ENCODE measurements at places on chromosomes 1 and 21. TPM values are rescaled to one million over a fixed set of nuclear protein-coding genes. Genes with fewer than 3 reads are reported as not detected.

DNA sequence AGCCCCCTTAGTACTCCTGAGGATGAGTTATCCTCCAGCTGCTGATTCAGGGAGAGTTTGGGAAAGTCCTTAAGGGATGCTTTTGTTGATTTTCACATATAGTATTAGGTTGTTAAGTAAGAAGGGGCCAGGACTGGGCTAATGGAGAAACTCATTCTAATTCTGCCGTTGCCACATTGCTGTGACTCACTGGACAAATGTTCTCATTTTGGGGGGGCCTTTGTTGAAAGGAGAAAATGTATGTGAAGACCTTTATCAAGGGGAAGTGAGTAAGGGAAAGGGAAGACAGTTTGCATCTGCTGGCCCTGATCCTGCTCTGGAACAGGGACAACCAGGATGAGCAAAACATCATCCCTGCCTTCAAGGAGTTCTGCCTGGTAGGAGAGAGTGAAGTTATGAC lies 123.2 kb upstream of the FGGY start:
- no peak for DNase-seq

- no peak for DNase-seq
Measured at GRCh38 chr1:40711465-40712404, 20.2 kb downstream of the NFYC start.

DNA sequence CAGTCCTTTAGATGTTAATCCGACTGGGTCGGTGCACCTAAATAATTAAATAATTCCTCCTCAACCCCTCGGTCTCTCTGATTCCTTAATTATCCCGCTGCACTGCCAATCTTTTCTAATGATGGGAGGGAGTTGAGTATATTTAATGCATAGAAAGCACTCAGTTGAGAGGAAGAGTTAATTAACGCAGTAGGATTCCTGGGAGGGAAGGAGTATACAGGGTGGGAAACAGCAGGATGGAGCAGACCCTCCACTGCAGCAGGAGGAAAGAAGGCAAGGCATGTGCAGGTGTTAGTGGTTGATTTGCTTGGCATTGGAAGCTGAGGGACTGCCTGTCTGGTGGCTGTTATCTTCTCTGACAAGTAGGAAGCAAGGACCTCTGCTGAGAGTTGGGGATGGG lies 9.9 kb upstream of the REN start:
- no peak for DNase-seq

DNA sequence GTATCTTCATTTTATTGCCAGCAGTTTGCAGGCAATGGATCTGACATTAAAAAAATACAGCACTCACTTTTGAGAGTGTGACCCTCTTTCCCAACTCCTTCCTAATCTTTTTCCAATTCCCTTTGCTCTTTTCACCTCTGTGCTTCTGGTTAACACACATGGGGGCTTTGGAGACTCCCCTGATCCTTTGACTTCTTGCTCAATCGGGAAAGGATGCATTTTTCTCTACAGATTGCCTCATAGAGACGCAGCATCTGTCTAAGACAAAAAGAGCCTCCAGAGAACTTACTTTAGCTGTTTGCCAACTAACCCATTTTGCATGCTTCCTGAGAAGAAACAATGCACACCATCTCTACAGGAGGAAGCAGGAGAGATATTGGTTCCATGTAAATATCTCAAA lies 378.3 kb downstream of the PBX1 start:
- DNase-seq = no peak

DNA sequence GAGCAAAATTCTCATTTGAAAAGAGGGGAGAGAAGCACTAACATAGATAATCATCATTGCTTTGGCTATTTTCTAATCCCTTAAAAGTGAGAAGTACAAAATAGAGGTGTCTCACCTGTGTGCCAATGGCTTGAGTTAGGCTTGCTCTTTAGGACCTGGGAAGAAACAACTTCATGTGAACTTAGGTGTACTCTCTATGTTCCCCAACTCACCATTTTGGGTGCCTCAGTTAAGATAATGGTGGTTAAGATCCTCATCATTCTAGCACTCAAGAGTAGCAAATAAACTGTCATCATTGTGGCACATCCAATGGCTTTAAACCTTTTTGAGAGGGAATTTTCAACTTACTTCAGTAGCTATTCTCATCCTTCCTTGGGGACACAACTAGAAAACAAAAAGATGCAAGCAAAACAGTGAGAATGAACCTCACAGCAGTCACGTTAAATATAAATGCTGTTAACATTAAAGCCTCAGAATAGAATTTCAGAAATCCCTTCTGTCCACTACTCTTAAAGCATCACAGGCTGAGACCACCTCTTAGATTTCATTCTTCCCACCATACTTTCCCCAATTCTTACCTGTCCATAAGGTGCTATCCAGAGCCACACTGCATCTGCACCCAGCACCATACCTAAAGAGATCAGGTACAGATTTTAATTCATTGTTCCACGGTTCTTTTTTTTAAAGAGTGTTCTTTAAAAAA lies 1.2 kb downstream of the GAS5 start:
- DNase-seq = no peak

DNA sequence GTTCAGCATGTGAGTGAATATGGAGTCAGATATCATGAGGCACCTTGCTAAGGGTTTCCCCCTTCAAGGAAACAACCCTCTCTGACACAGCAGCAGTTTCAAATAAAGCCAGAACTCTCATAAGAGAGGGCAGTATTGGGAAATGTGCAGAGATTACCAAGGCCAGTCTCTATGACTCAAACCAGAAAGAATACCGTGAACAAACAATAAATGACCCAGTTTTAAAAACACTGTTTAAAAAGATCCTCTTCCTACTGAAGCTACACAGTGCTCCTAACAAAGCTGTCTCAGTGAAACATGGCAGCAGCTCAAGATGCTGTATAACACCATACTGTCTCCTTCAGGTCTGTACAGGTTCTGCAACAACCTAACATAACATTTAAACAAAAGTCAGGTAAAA lies 102.6 kb downstream of the KIAA0319L start:
- DNase-seq = no peak

DNA sequence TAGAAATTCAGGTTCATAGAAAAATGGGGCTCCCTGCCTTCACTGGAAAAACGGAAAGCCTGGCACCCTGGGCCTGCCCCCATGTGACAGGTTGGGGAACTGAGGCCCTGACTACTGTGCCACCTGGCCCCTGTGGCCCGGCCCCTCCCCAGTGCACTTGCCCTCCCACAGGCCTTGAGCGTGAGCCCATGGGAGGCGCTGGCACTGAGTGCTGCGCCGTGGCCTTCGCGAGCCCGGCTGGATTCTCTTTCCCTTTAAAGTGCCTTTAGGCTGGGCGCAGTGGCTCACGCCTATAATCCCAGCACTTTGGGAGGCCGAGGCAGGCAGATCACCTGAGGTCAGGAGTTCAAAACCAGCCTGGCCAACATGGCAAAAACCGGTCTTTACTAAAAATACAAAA lies 45.7 kb downstream of the SLC37A1 start:
- no peak for DNase-seq

GRCh38 chr1:216113181-216113580 lies 310.1 kb downstream of the USH2A start:
- DNase-seq = no peak

GRCh38 chr1:6998267-6998666 lies 213.0 kb downstream of the CAMTA1 start:
- DNase-seq = no peak

DNA sequence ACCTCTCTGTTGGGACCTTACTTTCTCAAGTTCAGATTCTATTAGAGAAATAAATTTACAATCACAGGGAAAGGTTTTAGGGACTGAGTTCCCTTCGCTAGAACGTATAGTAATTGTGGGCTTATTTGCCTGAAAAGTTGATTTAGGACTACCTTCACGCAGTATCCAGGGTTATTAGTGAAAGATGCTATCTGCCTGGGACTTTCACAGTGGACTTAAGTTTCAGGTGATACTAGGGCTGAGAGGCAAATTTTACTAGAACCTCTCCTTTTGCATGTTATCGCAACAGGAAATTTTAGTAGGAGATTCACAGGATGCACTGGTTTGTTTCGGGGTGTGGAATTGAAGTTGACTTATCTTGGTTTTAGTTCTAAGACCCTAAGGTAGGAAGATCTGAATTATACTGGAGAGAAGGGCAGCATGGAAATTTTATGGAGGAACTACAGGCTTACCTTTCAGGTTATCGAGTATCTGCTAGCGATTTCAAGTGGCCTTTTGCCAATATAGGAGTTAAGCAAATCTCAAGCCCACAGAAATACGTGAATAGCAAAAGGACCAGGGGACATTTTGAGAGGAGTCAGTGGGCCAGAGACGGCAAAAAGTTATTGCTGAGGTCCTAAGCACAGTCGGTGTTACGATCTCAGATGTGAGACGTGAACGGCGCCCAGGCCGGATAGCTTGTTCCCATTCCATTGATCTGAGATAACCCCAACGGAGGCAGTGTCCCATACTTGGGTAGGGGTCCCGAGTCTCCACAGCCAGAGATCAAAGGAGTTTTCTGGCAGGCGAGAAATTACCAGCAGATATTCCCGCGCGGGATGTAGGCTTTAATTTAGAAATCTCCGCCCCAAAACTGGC lies 723 bp upstream of the GNAI3 start:
- DNase-seq = no peak

GRCh38 chr1:28966617-28967016 lies 52.2 kb downstream of the EPB41 start:
- no peak for DNase-seq

DNA sequence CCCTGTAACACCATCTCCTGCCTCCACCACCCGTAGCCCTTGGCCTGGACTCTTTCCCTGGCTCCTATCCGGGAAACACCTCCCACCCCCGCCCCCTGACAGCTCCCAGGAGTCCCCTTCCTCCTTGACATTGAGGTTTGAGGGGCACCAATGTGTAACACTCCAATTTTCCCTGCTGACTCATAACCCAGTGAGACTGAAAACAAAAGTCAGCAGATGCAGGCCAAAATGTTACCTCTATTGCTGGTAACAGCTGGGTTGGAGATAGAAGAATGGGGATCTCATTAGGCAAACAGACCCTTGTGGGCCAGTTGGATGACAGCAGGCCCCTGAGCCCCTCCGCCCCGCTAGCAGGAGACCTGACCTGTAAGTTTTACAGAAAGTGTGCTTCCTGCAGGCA lies 237.2 kb downstream of the KAZN start:
- no peak for DNase-seq

DNA sequence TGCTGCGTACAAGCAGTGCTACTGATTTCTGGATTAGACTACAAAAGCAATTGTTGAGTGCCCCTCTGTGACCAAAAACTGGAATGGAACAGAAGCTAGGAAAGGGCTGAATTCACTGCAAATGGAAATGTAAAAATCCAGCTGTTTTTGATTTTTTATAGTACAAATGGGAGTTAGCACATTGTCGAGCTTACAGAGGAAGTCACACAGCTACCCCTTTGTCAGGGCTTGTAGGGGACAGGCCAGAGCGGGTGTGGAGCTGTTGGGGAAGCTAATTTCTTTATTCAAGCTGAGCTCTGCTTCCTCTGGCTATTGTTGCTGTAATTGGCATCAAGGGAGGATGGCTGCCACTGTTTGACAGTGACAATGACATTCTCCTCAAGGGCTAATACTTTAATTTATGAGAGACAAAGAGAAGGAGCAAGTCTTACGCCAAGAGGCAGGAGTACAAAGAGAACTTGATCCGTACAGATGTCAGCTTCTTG lies 96.1 kb downstream of the SLC35F3 start:
- no peak for DNase-seq

DNA sequence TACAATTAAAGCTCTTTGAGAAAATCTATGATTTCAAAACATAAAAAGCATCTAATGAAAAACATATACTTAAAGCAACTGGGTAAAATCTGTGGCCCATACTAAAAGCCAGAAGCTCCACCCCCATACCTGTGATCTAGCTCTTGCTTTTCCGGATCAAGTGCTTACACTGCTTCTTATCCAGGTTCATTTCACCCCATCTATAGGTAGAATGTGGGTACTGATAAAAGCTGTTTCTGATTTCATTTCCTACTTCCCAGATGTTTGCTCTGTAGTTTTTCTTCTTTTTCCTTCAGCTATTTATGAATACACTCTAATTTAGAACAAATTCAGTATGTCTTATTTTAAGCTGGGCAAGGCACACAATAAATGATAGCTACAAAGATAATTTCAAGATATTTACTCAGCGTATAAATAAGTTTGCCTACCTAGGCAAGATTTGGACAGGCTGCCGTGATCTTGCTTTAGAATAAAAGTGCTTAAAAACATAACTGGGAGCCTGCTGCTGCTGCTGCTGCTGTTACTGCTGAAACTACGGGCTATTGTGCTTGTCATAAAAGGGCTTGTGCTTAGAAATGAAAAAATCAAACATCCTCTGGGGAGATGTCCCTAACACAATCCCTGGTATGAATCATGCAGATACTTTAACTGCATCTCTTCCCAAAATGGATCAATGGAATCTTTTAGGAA lies 2.1 kb downstream of the SIPA1L2 start:
- DNase-seq = no peak

DNA sequence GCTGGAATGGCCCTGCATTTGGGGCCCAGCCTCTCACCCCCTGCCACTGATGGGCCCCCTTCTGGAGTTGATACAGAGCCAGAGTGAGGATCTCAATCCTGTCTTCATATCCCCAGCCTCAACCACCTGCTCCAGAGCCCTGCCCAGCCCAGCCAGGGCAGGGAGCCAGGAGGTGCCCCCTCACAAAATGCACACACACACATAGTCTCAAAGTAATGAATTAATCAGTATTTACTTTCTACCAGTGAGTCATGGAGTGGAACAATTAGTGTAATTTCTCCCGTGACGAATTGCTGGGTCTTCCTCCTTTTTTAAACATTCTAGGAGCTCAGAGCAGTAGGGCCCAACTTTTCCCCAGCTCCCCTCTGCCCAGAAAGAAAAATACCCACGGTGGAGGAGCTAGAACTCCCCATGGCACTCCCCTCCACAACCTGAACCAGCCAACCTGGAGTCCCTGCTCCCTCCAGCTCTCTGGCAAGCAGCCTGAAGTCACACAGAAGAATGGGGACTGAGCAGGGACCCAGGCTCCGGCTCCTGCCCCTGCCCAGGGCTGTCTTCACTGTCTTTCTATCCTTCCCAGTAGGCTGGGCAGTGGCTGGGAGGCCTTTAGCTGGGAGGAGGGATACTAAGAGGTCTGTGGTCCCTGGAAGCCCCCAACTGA lies 29.3 kb downstream of the SDC3 start:
- DNase-seq = no peak

GRCh38 chr1:167517535-167518330 lies 596 bp downstream of the CD247 start:
- DNase-seq = no peak

GRCh38 chr1:183470147-183470960 lies 1.9 kb upstream of the SMG7 start:
- DNase-seq = peak; percentile 82

SH3GLB1 gene
- 79.7 TPM for total RNA-seq

CLCA2 gene
- total RNA-seq = not detected

ADGRL4 gene
- 43.0 TPM for total RNA-seq

CRTC2 gene
- total RNA-seq = 44.8 TPM

LRRC39 gene
- 0.35 TPM for total RNA-seq

MANEAL gene
- 4.7 TPM for total RNA-seq

TIAM1 gene
- 30.0 TPM for total RNA-seq
